Nucleus accumbens (tissue), 56 donors: ENCODE measurements at places on chromosomes 13 and 19.

- no peak for DNase-seq
Observed at GRCh38 chr13:114078461-114079451, 53.7 kb downstream of the RASA3 start.

GRCh38 chr19:31168106-31168625 is 181.1 kb downstream of the TSHZ3 start:
- DNase-seq = no peak

DNA sequence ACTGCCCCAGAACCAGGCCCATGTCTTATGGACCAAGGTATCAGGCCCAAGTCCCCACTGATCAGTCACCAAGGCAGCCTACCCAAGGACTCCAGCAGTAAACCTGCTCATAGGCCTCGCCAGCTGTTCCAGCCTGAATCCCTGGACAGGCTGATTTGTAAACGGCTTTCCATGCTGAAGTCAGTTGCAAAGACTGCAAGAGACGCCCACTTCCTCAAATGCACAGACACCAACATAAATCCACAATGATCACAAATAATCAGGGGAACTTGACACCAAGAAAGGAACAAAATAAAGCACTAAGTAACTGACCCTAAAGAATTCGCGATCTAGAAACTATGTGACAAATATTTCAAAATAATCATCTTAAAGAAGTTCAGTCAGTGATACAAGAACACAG is 75.2 kb downstream of the RXFP2 start:
- DNase-seq = no peak

DNA sequence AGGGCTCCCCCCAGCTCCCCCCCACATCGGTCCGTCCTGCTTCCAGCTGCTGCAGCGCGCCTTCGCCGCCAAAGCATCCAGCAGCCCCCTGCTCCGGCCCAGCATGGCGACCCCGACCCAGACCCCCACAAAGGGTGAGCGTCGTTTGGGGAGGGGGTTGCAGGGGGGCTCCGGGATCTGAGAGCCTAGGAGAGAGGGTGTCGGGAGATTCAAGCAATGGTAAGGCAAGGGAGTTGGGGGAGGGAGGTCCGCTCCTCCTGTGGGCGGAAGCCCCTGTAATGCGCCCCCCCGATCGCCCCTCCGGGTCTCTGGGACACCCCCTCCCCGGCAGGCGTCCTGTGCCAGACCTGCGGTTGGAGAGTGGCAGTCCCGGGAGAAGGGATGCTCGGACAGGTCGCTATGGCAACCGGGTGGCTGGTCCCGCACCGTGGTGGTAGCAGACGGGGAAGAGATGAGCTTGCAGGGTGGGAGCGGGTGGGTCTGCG is at the start of gene FXYD7:
FXYD7 (plus strand) TSS at position 25 of the 485 bp plus-strand sequence; CDS start at position 104, 79 bp downstream.
- DNase-seq = no peak

- DNase-seq = no peak
Observed at GRCh38 chr19:49749055-49749716, 13.9 kb downstream of the TSKS start.
